ENCODE measurements at places on chromosomes 16 and 17.

- no peak for DNase-seq
Measured at GRCh38 chr17:66602659-66603384, 232.1 kb upstream of the CACNG5 start.

DNA sequence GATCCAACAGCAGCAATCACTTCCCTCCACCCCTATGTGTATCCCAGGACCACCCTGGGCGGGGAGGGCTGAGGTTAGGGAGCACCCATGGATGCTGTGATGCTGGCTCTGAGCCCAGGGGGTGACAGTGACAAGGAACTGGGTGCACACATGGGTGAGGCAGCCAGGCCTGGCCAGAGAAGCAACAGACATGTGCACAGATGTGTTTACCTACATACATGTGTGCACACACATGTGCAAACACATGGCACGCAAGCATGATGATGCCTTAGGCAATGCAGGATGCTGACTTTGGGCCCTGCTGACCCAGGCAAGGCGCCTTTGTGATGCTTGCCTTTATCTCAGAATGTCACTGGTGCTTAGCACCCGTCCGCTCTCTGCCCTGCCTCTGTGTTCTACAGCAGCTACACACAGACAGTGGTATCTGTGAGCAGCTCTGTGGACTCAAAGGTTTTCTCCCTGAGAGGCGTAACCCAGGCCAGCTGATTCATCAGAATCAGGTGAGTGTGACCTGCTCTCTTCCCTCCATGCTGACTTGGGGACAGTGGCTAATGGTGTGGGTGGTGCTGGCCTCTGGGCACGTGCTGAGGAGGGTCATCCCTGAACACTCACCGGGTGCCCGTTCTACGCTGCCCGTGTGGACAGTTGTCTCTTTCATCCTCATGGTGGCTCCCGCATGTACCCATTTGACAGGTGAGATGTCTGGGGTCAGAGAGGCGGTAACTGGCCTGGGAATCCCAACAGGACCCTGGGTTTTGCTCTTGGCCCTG is 38.5 kb upstream of the KSR1 start:
- no peak for DNase-seq

DNA sequence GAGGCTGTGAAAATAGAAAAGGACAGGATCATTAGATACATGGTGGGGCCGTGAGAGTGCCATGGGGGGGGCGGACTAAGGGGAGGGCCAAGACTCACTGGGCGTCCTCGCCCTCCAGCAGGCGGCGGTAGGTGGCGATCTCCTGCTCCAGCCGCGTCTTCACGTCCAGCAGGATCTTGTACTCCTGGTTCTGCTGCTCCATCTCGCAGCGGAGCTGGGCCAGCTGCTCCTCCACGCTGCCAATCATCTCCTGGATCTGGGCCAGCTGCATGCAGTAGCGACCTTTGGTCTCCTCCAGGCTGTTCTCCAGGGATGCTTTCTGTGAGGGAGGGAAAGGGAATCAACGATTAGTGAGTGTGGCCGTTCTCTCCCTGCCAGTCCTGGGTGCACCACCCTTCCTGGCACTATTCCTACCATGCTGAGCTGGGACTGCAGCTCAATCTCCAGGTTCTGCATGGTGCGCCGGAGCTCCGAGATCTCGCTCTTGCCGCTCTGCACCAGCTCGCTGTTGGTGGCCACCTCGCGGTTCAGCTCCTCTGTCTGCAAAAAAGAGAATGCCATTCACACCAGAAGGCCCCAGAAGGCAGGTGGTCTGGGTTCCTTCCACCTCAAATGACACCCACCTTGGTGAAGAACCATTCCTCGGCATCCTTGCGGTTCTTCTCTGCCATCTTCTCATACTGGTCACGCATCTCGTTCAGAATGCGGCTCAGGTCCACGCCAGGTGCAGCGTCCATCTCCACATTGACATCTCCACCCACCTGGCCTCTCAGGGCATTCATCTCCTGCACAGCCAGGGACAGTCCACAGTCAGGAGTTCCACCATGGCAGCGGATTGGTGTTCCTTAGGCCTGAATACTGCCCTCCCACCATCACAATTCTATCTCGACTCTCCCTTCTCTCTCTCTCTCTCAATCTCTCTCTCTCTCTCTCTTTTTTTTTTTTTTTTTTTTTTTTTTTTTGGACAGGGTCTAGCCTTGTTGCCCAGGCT is 3.3 kb downstream of the KRT14 start:
- no peak for DNase-seq

DNA sequence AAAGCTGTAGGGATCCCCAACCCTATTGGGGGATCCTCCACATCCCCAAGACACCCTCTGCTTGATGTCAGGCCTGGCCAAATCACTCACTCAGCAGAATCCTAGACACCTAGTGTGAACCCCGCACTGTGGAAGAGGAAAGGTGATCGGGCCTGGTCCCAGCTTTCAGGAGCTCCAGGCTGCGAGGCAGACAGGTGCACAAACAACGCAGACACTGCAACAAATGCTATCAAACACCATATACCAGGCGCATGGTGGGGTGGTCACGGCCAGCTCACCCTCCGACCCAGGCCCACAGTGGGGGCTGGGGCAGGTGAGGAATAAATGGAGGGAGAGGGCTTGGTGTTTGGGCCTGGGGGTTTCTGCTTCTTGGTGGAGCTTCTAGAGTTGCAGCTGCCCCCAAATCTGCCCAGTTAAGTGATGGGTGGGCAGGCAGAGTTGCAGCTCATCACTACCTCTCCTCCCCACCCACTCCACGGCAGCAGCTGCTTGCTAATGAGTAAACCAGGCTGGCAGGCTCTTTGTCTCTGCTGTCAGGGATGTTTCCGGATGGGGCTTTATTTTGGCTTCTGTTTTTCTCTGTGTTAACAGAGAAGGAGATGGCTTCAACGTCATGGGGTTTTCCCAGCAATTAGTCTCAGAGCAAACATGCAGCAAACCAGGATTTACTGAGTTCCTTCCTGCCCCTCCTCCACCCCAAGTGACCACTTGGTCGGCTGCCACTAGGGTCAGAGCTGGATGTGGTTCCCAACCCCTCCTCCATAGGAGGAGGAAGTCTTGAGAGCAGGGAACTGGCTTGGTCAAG is 46.6 kb downstream of the PECAM1 start:
- no peak for DNase-seq

DNA sequence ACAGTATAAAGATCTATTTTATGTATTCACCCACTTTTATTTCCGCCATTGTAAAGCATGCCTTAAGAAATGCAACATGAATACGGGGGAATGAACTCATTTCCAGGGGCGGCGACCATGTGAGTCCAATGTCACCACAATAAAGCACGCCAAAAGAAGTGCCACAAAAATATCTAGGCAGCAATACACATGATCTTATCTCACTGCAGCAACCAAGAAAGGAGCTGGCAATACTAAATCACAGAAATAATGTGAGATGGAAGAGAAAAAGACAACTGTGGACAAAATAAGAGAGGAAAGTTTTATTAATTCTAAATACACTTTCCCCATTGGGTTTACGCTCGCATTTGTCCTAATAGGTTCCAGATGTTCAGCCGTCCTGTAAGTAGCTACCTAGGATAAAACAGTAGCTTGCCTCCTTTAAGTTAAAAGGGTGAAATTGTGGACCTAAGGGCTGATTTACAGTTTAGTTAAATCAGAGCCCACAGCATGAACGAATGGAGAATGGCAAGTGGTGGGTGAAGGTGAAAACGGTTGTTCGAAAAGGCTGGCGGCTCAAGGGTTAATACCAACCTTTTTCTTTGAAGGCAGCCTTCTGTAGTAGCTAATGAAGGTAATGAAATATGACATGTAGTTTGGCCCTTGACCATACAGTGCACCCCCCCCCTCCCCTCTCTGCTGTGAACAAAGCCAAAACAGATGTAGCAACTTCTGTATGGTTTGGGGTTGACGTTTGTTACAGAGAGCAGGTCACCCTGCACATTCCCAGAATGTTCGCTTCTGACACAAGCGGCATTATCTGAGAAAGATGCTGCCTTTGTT is 504.2 kb upstream of the PSMD7 start:
- DNase-seq, result no peak

DNA sequence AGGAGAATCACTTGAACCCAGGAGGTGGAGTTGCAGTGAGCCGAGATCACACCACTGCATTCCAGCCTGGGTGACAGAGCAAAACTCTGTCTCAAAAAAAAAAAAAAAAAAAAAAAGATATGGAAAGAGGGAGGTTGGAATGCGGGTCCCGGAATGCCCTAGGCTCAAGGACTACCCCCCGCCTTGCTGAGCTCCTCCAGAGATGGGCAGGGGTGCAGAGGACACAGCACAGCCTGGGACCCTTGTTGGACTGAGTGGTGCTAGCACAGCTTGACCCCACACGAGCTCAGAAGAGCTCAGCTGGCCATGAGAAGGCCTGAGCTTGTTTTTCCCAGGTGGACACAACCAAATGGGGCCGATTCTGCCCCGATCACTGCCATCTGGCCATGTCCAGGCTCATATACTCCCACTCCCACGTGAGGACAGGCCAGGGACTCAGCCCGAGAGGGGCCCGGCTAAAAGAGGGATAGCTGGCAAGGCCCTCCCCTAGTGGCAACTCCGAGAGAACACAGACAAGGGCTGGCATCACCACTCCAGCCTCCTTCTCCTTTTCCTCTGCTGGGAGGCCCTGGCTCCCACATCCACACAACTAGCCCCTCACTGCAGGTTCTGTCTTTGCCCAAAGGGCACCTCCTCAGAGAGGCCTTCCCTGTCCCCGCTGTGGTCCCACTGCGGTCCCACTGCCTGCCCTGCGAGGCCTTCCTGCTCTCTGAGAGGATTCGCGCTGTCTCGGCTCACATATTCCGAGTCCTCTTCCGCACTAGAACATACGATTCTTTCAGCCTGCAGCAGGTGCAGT is 11.0 kb downstream of the SGCA start:
- DNase-seq, result no peak

- DNase-seq, result no peak
Measured at GRCh38 chr17:31427684-31428083, 36.2 kb downstream of the RAB11FIP4 start.

DNA sequence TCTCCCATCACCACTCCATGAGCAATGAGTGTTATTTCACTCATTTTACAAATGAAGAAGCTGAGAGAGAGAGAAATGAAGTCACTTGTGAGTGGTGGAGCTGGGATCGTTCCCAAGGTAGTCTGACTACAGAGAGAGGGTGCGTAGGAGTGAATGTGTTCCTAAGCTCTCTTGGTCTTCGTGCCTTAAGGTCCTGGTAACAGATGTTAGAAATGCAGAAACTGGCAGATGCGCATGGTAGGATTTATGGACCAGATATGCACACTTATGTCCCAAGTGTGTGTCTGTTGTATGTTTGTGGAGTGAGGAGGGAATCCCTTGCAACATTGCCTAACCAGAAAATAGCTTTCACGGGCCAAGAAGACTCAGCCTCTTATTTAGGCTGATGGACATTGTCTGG is 93.2 kb upstream of the ZNF469 start:
- DNase-seq, result no peak

DNA sequence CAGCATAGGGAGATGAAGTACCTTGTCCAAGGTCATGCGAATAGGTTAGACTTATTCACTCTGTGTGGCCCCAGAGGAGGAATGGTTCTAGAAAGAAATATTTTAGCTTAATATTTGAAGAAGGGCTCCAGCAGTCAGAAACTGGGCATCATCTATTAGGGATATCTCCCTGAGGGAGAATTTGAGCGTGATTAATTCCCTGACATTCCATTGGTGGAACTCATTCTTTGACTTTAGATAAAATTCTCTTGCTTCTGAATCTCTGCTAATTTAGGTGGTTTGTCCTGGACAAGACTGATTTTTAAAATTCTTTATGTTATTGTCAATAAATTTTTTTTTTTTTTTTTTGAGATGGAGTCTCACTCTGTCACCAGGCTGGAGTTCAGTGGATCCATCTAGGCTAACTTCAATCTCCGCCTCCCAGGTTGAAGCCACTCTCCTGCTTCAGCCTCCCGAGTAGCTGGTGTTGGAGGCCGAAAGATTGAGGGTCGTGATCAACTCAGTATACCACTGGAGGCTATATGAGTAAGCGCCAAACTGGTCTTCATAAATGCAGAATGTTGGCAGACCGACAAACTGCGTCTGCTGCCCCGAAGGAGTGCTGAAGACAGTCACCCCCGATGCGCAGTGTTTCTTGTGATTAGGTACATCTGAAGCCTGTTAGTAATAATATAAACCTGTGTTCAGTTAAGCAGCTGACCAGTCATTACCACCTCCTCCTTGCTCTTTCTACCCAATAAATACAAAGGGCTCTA is 267.9 kb upstream of the HSBP1 start:
- DNase-seq, result no peak

DNA sequence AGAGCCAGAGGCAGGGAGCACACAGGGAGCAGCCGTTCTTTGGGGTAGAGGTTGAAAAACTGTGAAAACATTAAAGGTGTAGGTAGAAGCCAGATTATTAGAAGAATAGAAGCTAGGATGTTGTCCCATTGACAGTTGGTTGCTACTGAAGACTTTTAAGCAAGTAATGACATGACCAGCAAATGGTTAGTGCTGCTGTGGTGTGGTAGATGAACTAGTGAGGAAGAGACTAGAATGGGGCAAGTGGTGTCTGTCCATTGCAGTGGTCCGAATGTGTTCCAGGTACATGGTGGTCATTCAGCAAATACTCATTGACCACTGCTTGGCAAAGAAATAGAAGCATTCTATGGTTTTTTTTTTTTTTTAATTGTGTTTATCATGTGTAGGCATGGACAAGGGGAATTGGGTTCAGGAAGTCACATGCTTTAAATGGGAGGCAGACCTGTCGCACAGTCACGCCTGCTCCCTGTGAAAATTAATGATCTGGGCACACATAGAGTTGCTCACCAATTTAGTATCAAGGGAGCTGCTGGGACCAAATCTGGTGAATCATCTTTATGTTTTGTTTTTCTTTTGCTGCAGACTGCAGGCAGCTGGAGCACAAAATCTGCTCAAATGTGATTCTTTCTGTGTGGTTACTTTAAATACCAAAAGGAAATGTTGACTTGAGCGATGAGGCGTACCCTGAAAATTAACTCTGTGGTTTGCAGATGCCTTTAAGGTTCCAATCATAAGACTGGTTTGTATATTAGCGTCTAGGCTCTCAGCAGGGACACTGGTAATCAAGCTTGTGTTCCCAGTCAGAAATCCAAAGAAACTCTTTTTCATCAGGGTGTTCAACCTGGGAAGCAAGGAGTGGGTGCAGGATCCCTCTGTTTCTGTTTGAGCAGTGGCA is 30.7 kb downstream of the YPEL2 start:
- no peak for DNase-seq

DNA sequence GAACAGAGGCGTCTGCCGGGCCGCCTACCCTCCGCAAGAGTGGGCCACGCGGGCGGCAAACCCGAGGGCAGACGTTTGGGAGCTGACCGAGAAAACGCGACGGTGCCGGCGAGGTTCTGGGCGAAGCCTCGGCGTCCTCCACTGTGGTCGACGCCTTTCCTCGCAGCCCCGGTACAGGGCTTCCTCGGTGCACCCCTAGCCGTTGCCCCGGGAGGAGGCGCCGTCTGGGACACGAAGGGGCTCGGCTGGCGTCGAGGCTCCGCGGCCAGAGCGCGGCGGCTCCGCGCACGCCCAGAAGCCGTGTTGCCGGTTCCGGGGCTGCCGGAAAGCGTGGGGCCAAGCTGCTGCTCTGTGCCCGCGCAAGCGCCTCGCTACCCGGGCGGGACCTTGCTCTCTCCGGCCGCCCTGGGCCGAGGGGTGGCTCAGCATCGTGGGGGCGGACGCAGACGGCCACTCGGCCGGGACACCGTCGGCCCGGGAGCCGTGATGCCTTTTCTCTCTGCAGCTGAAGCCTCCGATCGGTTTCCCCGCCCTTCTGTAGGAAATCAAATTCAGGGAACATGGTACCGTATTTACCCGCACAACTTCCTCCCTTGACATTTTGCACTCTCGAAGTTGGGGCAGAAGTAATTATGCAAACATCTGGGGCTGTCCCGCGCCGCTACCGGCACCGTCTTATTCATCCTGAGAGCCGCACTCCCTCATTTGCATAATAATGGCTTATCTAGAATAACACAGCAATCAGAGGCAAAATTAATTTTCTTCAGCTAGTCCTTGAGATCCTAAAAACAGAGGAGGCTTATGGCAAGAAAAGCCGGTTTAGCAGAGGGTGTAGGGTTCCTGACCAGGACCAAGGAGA is 7.3 kb upstream of the CBX8 start:
- no peak for DNase-seq
